ENCODE measurements at places on chromosomes 4 and X.

DNA sequence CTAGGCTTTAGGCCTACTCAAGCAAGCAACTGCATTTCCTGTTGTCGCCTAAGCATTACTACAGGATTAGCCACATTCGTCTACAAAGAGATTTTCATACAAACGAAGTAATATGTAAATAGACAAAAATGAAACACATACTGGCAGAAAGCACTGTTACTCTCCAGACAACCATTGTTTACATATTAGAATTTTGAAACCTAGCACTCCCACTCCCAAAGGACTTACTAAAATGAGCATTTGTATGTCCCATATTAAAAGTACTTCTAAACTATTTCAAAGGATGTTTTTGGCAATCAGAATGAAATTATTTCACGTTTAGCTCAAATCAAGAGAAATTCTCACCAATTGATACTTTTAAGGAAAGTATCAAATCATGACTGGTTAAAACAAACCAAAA lies 570.8 kb downstream of the PRR32 start:
- no peaks in the 10 kb centered on the region for H3K27me3 ChIP-seq
- no peak for DNase-seq
- no peak overlapping the region for H3K4me3 ChIP-seq
- no peaks in the 10 kb centered on the region for H3K4me1 ChIP-seq
- H3K36me3 ChIP-seq: no peaks in the 10 kb centered on the region
- no peak overlapping the region for H3K27ac ChIP-seq

- H3K4me1 ChIP-seq: no peaks in the 10 kb centered on the region
- DNase-seq: no peak
- no peak overlapping the region for H3K4me3 ChIP-seq
- no peak overlapping the region for H3K27ac ChIP-seq
- no peaks in the 10 kb centered on the region for H3K36me3 ChIP-seq
Measured at GRCh38 chrX:45714866-45715265, 514.2 kb upstream of the DIPK2B start.

DNA sequence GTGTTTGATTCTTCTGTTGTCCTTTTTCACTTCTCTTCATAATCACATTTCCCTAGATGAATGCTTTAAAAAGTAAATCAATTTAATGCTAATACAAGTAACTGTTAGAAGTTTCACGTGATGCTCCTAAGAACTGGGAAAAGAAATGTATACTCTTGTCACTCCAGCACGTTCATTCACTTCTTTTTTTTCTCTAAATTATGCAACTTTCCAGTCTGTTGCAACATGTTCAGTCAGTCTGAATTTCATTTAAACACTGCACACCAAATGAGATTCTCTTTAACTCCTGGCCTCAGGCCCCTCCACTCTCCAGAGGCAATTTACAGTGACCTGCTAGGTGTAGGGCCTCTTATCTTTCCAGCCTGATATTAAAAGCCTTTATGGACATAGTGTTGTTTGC lies 321.9 kb downstream of the HS3ST1 start:
- no peaks in the 10 kb centered on the region for H3K27me3 ChIP-seq
- H3K36me3 ChIP-seq: no peaks in the 10 kb centered on the region
- H3K27ac ChIP-seq: no peak overlapping the region
- no peaks in the 10 kb centered on the region for H3K4me1 ChIP-seq

- no peak overlapping the region for H3K27ac ChIP-seq
- H3K4me3 ChIP-seq: no peak overlapping the region
- no peak for DNase-seq
Measured at GRCh38 chrX:40971736-40972135, 113.5 kb upstream of the USP9X start.

Measured in T-cell (primary cell).